Neural progenitor cell (in vitro differentiated cells): ENCODE measurements at places on chromosomes 5 and 9. TPM values are rescaled to one million over a fixed set of nuclear protein-coding genes. Genes with fewer than 3 reads are reported as not detected.
A peak's percentile ranks its signal among the peaks of the same experiment; 100 is the strongest.

The FOXD4L6 gene
- not detected in 2 replicates for total RNA-seq

DNA sequence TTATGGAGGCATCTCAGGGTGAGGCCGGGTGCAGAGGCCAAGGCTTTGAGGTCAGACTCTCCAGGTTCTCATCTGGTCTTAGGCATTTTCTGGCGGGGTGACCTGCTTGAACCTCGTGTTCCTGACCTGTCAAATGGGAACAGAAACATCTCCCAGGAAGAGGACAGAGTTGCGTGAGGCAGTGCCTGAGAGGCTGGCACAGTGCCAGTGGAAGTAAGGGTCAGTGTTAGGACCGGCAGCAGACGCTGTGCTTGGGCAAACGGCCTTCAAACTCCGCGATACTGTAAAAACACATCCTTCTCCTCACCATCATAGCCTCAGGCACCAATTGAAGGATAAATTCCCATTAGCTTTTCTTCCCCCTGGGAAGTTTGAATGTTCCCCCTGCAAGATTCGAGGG lies 55.6 kb upstream of the FCN2 start:
- no peaks in the 10 kb centered on the region for H3K27me3 ChIP-seq
- H3K4me3 ChIP-seq = no peak overlapping the region
- H3K27ac ChIP-seq = no peak overlapping the region

DNA sequence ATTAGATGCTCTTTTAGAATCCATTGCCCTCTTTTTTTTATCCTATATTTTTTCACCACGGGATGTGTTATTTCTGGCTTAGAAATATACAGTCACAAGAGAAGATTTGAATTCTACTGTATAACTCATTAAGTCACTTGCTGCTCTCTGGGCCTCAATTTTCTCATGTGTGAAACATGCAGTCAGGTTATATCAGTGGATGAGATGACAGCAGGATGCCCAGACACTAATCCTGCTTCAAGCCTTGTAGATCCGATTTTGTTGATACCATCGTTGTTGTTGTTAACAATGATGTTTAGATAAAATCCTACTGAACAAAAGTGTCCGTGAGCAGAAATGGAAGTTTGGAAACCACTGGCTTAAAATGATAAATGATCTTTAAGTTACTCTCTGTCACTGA lies 421.9 kb upstream of the DMAC1 start:
- no peak for DNase-seq
- no peak overlapping the region for H3K4me3 ChIP-seq
- H3K4me1 ChIP-seq = no peaks in the 10 kb centered on the region
- no peaks in the 10 kb centered on the region for H3K36me3 ChIP-seq
- no peaks in the 10 kb centered on the region for H3K27me3 ChIP-seq

GRCh38 chr5:134140530-134141201 lies 26.2 kb downstream of the TCF7 start:
- H3K36me3 ChIP-seq = no peaks in the 10 kb centered on the region
- H3K27ac ChIP-seq = no peak overlapping the region
- H3K4me3 ChIP-seq = no peak overlapping the region
- H3K27me3 ChIP-seq = no peaks in the 10 kb centered on the region

DNA sequence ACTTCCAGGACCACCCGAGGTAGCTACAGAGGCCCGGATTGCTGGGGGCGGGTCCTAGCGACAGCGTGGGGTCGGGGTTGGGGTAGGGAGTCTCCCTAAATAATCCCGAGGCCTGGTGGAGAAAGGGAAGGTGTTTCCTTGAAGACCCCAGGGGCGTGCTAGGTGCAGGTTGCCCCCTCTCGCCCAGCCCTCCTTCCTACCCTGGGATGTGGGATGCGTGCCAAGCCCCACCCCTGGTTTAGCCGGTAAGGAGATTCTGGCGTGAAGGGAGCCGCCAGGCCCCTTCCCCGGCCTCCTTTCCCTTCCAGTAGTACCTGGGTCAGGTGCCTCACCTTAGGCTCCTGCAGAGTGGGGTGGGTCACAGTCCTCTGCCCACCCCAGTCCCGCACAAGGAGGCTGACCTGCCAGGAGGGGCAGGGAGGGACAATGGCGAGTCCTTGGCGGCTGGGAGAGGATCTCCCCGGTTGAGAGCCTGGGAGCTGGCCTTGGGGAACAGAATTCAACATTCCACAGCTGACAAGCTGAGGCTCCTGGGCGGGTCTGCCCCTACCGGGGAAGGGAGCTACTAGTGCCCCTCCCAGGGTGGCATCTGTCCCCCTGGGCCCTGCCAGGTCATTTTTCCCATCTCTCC lies 674 bp downstream of the TSPAN17 start:
- H3K27me3 ChIP-seq = no peaks in the 10 kb centered on the region
- peak; percentile 59 for DNase-seq
- peak overlapping the region; percentile 88 for H3K4me3 ChIP-seq
- no peak overlapping the region for H3K27ac ChIP-seq

- no peak overlapping the region for H3K4me3 ChIP-seq
- H3K27me3 ChIP-seq = no peaks in the 10 kb centered on the region
- no peaks in the 10 kb centered on the region for H3K4me1 ChIP-seq
- DNase-seq = peak; percentile 77
- H3K36me3 ChIP-seq = no peaks in the 10 kb centered on the region
Measured at GRCh38 chr5:112551419-112552032, 132.4 kb upstream of the EPB41L4A start.

DNA sequence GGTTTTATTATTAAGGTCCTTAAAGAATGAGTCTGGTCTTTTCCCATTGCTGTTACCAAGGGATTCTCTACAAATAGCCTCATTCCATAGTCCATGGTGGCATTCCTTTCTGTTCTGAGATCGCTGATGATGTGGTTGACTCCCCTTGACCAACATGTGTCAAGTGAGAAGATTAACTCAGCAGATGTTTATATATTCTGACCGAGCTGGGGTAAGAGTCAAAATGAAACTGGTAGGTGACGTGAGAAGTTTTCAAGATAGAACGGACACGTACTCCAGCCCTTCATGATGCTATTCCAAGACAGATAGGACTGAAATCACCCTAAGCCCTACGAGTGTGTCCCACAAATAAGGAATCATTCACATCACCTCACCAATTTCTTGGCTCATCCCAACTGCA lies 155.5 kb upstream of the WWC1 start:
- no peaks in the 10 kb centered on the region for H3K27me3 ChIP-seq
- no peak for DNase-seq
- H3K4me3 ChIP-seq = no peak overlapping the region
- peaks cover 11% of the 10 kb centered on the region for H3K4me1 ChIP-seq
- no peak overlapping the region for H3K27ac ChIP-seq

DNA sequence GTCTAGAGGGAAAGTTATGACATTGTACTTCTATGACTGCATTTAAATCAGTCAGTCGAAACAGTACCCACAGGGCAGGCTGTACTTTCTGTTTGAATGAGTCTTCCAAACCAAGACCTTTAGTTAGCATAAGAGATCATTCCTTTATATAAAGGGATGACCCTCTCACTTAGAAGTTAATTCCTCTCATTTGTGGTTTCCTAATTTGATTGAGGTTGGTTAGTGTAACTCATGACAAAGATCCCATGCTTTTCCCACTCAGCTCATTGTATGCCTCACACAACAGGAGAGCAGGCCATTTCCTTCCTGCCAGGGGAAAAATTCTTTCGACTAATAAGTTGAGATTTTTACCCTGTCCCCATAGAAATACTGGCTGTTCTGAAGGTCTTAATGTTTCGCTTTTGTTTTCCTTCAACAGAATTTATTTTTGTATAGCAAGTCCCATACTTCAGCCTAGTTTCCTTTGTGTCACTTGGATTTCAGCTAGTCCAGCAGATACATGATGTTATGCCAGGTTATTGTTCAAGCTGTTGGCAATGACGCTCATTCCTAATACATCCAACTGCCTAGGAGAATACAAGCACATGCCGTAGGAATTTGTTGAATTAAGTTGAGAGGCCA lies 500.7 kb downstream of the SPATA31D1 start:
- no peak overlapping the region for H3K27ac ChIP-seq
- no peak for DNase-seq
- H3K27me3 ChIP-seq = no peaks in the 10 kb centered on the region
- H3K36me3 ChIP-seq = no peaks in the 10 kb centered on the region

DNA sequence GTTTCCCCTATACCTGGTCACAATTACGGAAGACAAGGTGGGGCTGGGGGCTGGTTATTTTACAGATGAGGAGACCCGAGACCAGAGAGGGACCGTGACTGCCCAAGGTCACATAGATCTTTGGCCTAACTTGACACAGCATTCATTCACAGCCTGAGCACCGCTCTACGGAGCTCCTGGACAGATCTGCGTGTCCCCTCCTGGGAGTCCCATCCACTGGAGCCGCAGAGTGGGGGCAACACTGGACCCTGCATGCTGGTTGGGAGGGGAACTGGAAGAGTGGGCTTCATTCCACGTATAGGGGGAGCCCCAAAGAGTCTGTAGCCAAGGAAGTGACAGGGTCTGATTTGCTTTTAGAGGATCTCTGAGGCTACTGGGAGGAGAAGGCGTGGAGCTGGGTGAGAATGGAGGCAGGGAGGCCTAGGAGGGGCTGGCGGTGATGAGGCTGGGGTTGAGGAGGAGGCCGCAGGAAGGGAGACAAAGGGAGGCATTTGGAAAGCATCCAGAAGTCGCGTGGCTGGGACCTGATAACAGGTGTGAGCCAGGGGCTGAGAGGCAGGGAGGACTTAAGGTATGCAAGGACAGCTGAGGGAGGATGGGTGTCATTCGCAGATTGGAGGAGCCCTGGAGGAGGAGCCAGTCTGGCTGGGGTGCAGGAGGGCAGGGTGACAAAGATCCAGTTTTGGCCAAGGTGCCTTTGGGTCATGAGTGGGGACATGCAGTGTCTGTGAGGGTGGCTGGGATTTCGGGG lies 64.3 kb upstream of the IER5L start:
- no peaks in the 10 kb centered on the region for H3K4me1 ChIP-seq
- H3K4me3 ChIP-seq = no peak overlapping the region
- H3K27ac ChIP-seq = no peak overlapping the region
- no peaks in the 10 kb centered on the region for H3K36me3 ChIP-seq

GRCh38 chr5:132455614-132456115 lies 34.9 kb downstream of the IRF1 start:
- H3K36me3 ChIP-seq = no peaks in the 10 kb centered on the region
- no peak for DNase-seq
- peaks cover 13% of the 10 kb centered on the region for H3K4me1 ChIP-seq
- H3K27me3 ChIP-seq = no peaks in the 10 kb centered on the region

GRCh38 chr5:5039918-5040317 lies 100.2 kb upstream of the ADAMTS16 start:
- no peak for DNase-seq
- H3K27ac ChIP-seq = no peak overlapping the region
- no peaks in the 10 kb centered on the region for H3K27me3 ChIP-seq
- H3K4me3 ChIP-seq = no peak overlapping the region

- H3K4me3 ChIP-seq = no peak overlapping the region
- H3K36me3 ChIP-seq = no peaks in the 10 kb centered on the region
- peaks cover 3% of the 10 kb centered on the region for H3K4me1 ChIP-seq
- H3K27me3 ChIP-seq = no peaks in the 10 kb centered on the region
Measured at GRCh38 chr9:127943011-127943662, 5.5 kb upstream of the DPM2 start.

- no peaks in the 10 kb centered on the region for H3K36me3 ChIP-seq
- H3K27ac ChIP-seq = no peak overlapping the region
- H3K27me3 ChIP-seq = no peaks in the 10 kb centered on the region
- no peak overlapping the region for H3K4me3 ChIP-seq
- no peak for DNase-seq
Measured at GRCh38 chr9:33459115-33459514, 11.7 kb upstream of the AQP3 start.

- H3K36me3 ChIP-seq = no peaks in the 10 kb centered on the region
- H3K27me3 ChIP-seq = no peaks in the 10 kb centered on the region
- DNase-seq = no peak
- H3K27ac ChIP-seq = no peak overlapping the region
- H3K4me1 ChIP-seq = no peaks in the 10 kb centered on the region
Measured at GRCh38 chr9:112719241-112719691, 1.3 kb upstream of the INIP start.

DNA sequence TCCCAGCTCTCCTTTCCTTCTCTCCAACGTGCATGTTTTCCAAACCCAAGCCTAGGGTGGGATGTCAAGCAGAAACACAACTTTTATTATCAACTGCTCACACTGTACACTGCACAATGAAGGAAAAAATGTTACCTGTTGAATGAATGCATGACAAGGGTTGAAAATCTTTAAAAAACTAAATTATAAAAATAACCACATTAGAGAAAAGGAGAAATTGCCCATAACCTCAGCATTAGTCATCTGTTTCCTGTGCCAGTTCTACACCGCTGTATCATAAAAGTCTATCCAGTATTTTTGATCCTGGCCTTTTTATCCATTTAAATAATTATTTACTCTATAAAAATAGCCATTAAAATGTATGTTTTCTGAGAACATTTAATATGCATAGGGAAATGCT lies 101.1 kb downstream of the APBA1 start:
- no peaks in the 10 kb centered on the region for H3K27me3 ChIP-seq
- H3K27ac ChIP-seq = no peak overlapping the region
- no peak overlapping the region for H3K4me3 ChIP-seq
- no peaks in the 10 kb centered on the region for H3K36me3 ChIP-seq

- H3K27ac ChIP-seq = no peak overlapping the region
- H3K27me3 ChIP-seq = no peaks in the 10 kb centered on the region
- no peaks in the 10 kb centered on the region for H3K36me3 ChIP-seq
- no peak for DNase-seq
Measured at GRCh38 chr9:72874344-72874743, 78.5 kb downstream of the ALDH1A1 start.

The GPR150 gene
- total RNA-seq = 0.12 TPM in 1 of 2 replicates, not detected in the other

The CEMIP2 gene
- 185 and 218 TPM in 2 replicates for total RNA-seq

- H3K36me3 ChIP-seq = no peaks in the 10 kb centered on the region
- no peaks in the 10 kb centered on the region for H3K27me3 ChIP-seq
- H3K4me3 ChIP-seq = no peak overlapping the region
- no peak for DNase-seq
Measured at GRCh38 chr5:133930061-133930812, 38.2 kb downstream of the C5orf15 start.

DNA sequence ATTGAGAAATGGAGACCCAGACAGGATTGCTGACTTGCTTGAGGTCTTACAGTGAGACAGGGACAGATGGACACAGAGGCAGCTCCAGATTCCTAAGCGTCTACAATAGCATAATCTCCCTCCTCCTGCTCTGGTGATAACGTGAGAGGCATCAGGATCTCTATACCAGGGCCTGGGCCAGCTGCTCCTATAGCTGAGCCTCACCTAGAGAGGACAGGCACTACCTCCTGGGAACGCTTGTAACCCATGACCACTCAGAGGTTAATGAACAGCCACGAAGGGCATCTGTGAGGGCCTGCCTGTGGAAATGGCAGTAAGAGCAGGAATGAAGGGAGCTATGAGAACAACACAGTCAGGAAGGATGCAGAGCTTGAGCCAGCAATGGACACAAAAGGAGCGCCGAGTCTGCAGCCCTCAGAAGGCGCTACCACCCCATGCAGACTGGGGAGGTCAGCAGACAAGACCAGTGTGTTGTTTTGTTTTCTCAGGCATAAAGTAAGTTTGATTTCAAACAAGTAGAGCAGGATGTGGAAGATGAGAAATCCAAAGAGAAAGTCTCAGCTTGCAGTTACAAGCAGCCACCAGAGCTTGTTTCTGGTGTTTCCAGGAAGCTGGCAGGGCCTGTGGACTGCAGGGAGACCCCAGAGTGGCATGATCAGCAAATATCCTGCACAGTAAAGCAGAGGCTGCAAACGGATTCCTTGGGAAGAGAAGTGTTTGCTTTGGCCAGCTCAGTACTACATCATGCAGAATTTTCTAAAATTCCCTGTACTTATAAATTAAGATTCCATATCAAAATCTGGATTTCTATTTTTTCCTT lies 17.4 kb downstream of the ANKS6 start:
- no peaks in the 10 kb centered on the region for H3K36me3 ChIP-seq
- H3K4me3 ChIP-seq = no peak overlapping the region
- H3K27me3 ChIP-seq = no peaks in the 10 kb centered on the region
- DNase-seq = no peak
- H3K27ac ChIP-seq = peak overlapping the region; percentile 37

The SLC12A7 gene
- 7.5 and 27.3 TPM in 2 replicates for total RNA-seq

- no peaks in the 10 kb centered on the region for H3K27me3 ChIP-seq
- no peak overlapping the region for H3K4me3 ChIP-seq
- H3K4me1 ChIP-seq = peaks cover 12% of the 10 kb centered on the region
Measured at GRCh38 chr5:33969572-33970452, 14.7 kb downstream of the SLC45A2 start.
